Stimulated activated CD4-positive, alpha-beta T cell treated with anti-CD3 and anti-CD28 coated beads, Interleukin-15, amount 100 ng/mL, for 1 hour (primary cell): ENCODE measurements at places on chromosomes 12 and 14.

GRCh38 chr12:544941-545635, 85.3 kb downstream of the B4GALNT3 start:
- DNase-seq: no peak

- no peak for DNase-seq
Observed at GRCh38 chr14:95370076-95370475, 50.4 kb upstream of the CLMN start.

GRCh38 chr14:101123618-101124510, 220.3 kb upstream of the RTL1 start:
- no peak for DNase-seq

DNA sequence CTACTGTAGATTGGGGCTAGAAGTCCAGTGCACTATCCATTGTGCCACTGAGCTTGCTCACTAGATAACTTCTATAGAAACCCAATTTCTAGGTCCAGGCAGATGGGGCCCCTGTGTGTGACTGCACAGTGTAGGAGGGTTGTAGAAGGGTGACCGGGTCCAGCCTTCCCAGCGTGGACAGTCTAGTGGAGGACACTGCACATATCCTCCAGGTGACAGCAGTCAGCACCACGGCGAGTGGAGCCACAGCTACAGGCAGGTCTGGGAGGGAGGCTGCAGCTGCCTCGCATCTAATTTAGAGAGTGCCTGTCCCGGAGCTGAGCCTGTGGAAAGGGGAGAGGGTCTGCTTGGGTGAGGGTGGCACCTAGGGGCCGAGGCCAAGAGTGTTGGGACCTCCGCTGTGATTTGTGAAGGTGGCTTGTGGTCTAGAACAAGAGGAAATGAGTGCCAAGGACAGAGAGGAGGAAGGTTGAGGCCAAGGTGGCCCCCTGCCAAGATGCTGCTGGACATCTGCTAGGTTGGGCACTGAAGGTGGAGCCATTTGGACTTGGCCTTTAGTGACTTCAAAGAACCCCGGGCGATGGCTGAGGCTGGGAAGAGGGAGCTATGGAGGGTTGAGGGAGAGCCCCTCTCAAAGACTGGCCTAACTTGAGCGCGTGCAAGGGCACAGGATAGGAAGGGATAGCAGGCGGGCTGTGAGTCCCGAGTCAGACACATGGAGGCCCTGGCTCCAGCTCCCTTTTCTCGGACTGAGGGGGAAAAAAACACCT, 46.0 kb upstream of the TRAF3 start:
- no peak for DNase-seq

GRCh38 chr12:120703311-120703942, 6.8 kb upstream of the UNC119B start:
- DNase-seq: no peak

DNA sequence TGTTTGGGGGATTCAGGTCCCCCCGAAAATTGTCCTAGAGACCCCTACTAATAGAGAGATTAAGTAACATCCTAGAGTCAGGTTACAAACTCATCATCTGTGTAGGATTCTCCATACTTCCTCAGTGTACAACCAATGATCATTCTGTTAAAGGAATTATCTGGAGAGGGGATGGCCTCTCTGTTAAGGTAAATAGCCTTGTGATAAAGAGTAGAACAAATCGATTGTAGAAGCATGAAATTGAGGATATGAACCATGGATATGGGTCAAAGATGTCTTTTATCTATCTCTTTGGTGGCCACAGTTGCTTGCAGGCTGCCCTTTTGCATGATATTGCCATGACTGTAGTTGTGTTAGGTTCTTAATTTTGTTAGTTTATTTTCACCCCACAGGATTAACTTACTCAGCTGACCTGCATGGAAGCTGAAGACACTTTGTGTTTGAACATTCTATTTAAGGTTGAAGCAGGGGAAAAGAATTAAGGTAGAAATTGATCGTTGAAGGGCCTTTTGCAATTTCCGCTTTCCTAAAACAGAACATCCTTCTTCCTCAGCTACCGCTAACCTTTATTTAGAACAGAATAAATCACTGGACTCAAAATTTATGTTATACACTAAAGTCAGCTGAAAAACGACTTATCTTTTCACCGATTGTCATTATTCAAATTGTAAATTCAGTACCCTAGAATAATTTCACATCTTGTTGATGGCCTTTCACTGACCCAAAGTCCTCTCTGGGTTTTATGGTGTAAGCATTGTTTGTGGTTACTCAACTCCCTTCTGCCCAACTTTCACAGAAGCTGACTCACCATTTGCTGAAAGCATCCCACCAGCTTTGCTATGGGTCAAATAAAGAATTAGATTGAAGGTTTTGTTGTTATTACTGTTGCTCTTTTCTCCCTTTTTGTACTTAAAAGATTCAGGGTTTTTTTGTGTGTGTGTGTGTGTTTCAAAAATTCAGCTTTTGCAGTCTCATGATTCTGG, 52.3 kb downstream of the IRAK3 start:
- DNase-seq: no peak

GRCh38 chr14:77046721-77047120, 18.2 kb upstream of the IRF2BPL start:
- no peak for DNase-seq

GRCh38 chr12:32494656-32495055, 95.3 kb downstream of the FGD4 start:
- DNase-seq: no peak

DNA sequence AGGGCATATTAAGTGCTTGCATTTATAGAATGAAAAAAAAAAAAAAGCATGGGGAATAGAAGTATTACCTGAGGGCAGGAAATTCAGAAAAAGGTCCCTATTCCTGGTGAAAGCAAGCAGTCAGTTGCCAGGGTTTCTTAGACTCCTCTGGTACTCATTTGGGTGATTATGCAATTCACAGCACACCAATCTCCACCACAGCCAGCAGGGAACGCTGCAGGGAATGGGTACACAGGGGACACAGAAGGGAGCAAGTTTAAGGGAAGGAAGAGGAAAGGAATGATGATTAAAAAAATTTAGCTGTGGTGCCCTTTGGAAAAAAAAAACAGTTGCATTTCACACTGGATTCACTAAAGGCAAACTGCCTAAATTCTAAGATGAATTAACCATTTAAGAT, 14.2 kb downstream of the BLTP3B start:
- no peak for DNase-seq

GRCh38 chr12:43113135-43113534, 438.9 kb downstream of the ADAMTS20 start:
- no peak for DNase-seq

GRCh38 chr12:130572553-130572952, 143.5 kb downstream of the RIMBP2 start:
- no peak for DNase-seq

DNA sequence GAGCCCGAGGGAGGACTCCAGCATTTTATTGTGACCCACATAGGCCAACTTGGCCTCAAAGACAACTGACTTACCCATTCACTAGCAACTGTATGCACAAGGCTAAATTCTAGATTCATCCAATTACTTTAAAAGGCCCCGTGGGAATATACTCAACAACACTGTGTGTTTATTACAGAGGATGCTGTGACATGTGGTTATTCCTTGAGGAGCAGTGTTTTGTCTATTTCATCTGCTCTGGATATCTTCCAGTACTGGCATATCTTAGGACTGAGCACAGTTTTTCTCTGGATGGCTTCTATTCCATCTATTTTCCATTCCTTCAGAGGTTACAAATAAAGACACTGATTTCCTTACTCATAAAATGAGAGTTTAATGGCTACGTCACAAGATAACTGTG, 87.2 kb upstream of the KRAS start:
- DNase-seq: no peak

GRCh38 chr12:110744151-110744571, 1.5 kb upstream of the PPP1CC start:
- no peak for DNase-seq

DNA sequence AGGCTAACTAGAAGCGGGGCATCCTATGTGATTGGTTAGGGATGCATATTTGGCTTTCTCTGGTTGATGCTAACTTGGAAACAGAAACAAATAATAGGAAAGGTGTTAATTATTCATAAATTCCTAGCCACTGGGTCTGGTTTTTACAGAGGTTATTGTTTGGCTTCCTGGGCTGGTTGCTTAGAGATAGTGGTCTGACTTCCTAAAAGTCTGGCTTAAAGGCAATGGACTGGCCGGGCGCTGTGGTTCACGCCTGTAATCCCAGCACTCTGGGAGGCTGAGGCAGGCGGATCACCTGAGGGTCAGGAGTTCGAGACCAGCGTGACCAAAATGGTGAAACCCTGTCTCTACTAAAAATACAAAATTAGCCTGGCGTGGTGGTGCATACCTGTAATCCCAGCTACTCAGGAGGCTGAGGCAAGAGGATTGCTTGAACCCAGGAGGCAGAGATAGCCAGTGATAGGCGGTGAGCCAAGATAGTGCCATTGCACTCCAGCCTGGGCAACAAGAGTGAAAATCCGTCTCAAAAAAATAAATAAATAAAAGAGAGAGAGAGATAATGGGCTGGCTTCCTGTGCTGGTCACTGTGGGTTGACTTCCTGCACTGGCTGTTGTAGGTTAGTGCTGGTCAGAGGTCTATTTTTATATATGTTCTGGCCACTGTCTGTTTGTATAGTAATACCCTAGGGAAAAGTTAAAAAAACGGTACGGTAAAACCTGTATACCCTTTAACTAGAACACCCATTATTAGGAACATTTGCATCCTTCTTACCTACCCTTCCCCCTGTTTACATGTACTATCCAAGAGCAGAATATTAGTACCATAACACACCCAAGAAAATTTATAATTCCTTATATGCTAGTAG, 24.1 kb downstream of the OR6S1 start:
- no peak for DNase-seq

DNA sequence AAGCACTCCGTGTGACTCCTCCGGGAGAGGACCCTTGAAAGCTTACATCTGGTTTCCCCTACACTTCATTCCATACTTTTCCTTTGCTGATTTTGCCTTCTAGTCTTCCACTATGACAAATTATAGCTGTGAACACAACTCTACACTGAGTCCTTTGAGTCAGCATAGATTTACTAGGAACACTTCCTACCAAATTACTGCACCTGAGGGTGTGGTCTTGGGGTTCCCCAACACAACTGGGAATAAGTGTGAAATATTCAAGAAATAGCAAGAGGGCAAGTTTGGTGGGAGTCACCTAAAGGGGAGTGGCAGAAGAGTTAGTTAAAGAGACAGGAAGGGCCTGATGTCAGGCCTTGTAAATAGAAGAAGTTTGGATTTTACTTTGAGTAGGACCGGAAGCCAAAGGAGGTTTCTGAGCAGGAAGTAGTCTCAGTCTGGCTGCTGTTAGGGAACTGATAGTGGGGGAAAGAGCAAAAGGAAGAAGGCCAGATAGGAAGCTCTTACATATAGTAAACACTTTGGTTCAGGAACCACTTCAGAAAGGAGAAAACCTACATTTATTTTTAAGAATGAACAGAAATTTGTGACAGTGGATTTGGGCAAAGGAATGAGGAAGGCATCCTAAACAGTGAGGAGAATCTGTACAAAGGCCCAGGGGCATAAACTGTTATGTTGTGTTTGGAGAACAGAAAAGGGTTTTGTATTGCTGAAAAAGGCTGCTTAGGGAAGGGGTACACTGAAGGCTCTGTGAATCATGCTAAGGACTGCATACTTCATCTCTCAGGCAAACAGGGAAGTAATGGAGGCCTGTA, 14.2 kb downstream of the SEL1L start:
- DNase-seq: no peak

DNA sequence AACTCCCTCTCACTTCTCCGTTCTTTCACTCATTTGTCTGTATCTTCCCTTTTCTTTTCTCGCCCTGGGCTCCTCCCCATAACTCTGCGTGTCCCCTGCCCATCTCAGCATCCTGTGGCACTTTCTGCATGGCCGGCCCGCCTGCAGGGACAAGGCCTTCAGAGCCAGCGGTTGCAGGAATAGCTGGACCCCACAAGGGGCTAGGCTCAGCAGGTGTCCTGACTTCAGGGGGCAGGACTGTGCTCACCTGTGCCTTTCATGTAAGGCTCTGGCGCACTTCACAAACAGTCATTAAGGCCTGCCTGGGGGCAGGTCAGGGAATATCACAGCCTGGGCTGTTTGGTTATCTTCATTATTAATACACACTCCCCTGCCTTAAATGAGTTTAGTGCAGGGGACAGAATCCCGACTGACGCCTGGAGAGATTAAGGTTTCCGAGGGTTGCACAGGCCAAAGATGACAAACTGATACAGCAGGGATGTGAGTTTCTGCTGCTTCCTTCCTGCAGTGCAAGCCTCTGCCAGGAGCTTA, 768.8 kb upstream of the TBX3 start:
- DNase-seq: no peak

DNA sequence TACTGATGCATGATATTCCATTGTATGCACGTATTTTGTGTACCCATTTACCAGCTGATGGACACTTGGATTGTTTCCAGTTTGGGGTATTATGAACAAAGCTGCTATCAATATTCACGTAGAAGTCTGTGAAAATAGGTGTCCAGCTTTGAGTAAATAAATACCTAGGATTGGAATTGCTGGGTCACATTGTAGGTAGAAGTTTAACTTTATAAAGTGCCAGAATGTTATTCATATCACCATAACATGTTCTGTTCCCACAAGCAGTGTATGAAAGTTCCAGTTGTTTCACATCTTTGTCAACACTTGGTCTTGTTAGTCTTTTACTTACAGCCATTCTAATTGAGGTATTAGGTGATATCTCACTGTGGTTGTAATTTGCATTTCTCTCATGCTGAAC, 108.0 kb upstream of the METAP2 start:
- DNase-seq: no peak

DNA sequence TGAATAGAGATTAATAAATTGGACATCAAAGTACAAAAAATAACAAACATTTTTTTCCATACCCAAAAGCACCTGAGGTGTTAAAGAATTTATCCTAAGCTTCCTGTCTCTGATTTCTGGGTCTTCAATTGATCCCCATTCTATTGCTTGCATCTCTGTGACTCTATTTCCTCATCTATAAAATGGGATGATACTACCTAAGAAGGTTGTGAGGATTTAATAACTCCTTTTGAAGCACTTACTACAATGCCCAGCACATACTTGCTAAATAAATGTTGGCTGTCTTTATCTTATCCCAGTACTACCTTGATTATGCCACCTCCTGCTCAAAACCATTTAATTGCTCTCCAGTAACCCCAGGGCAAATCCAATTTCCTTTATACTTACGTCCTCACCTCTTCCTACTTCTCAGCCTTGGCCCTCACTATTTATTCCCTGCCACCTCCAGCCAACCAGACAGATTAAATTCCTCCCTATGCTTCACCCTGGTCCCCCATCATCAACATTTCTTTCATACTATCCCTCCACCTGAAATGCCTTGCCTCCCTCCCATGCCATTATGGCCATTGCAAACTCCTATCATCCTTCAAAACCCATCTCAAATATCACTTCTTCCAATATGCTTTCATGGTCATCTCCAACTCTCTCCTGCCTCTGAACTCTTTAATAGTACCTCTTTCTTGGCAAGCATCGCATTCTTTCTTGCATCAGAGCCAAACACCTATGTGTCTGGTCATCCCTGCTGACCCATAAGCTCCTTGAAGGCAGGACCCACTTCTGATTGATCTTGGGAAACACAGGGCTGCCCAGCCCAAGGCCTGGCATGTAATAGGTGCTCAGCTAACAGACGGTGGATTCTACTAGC, 7.9 kb upstream of the ASIC1 start:
- DNase-seq: no peak

- no peak for DNase-seq
Observed at GRCh38 chr12:45243963-45244362, 28.1 kb downstream of the ANO6 start.

- no peak for DNase-seq
Observed at GRCh38 chr12:118127867-118128266, 8.1 kb upstream of the PEBP1 start.
